ENCODE measurements at places on chromosomes 6 and 20. TPM values are rescaled to one million over a fixed set of nuclear protein-coding genes. Genes with fewer than 3 reads are reported as not detected.

NKX2-2 gene
- total RNA-seq: not detected

SMOC2 gene
- not detected for total RNA-seq

GRCh38 chr6:47105469-47106178 is 63.5 kb upstream of the ADGRF1 start:
- peaks cover 4% of the 10 kb centered on the region for H3K27me3 ChIP-seq
- no peaks in the 10 kb centered on the region for H3K4me1 ChIP-seq
- no peak overlapping the region for H3K27ac ChIP-seq
- H3K4me3 ChIP-seq: no peak overlapping the region
- no peak for DNase-seq

DNA sequence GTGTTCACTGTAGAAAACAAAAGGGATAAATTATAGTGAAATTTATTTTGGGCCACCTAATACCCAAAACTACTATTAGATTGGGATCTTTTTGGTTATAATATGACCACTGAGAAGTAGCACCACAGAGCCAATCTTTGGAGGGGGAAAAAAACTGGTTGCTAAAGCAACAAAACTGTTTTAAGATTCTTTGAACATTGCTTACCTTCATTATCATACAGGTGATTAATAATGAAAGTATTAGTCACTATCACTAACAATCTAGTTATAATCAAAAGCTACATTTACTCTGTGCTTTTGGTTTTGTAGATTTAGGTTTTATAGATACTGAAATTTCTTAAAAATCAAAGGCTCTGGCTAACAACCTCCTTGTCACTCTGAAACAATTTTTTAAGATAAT is 31.7 kb downstream of the STX7 start:
- DNase-seq: no peak
- no peaks in the 10 kb centered on the region for H3K36me3 ChIP-seq
- no peak overlapping the region for H3K27ac ChIP-seq
- no peak overlapping the region for H3K4me3 ChIP-seq
- peaks cover 12% of the 10 kb centered on the region for H3K4me1 ChIP-seq
- no peaks in the 10 kb centered on the region for H3K27me3 ChIP-seq

DNA sequence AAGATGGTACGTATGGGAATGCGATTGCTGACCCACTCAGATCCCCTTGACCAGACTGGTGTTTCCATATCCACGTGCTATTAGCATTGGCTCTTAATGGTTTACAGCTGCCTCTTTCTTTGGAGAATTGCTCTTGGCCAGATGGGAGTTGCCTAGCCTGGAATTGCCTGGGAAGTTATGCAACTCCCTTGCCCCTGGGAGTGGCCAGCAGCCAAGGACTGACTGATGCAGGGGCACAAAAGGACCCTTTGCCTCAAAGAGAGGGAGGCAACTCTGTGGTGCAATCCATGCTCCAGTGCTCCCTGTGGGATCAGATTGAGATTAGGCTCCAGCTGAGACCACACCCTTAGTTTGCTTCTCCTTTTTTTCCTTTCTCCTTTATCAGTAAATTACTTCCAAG is 203.5 kb upstream of the JAG1 start:
- no peaks in the 10 kb centered on the region for H3K4me1 ChIP-seq
- H3K27me3 ChIP-seq: no peaks in the 10 kb centered on the region
- no peaks in the 10 kb centered on the region for H3K36me3 ChIP-seq
- no peak overlapping the region for H3K4me3 ChIP-seq

DNA sequence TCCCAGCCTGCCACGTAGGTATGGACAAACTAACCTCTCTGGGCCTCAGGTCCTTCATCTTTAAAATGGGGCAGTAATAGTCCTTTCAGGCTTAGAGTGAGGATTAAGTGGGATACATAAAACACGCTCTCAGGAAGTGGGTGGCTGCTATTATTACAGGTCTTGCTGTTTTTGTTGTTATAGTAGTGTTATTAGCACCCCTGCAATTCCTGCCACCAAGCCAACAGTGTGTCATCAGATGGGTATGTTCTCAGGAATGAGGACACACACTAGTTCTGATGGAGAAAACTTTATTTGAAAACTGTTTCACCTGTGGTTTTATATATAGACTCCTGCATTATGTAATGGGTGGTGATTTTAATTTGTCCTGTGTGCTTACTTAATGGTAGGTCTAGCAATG is 131.7 kb downstream of the LRRC1 start:
- peaks cover under 1% of the 10 kb centered on the region for H3K36me3 ChIP-seq
- no peak overlapping the region for H3K27ac ChIP-seq
- H3K4me1 ChIP-seq: no peaks in the 10 kb centered on the region

GRCh38 chr6:136323431-136324112 is 33.9 kb upstream of the BCLAF1 start:
- no peak for DNase-seq
- H3K4me3 ChIP-seq: no peak overlapping the region
- H3K27ac ChIP-seq: no peak overlapping the region
- no peaks in the 10 kb centered on the region for H3K36me3 ChIP-seq
- H3K27me3 ChIP-seq: no peaks in the 10 kb centered on the region

- H3K27me3 ChIP-seq: no peaks in the 10 kb centered on the region
- no peaks in the 10 kb centered on the region for H3K4me1 ChIP-seq
- H3K36me3 ChIP-seq: no peaks in the 10 kb centered on the region
- no peak overlapping the region for H3K4me3 ChIP-seq
Observed at GRCh38 chr6:113115196-113115595, 741.9 kb upstream of the MARCKS start.

- H3K4me1 ChIP-seq: no peaks in the 10 kb centered on the region
- H3K27ac ChIP-seq: no peak overlapping the region
- no peak overlapping the region for H3K4me3 ChIP-seq
- no peaks in the 10 kb centered on the region for H3K36me3 ChIP-seq
- DNase-seq: no peak
- peaks cover 3% of the 10 kb centered on the region for H3K27me3 ChIP-seq
Observed at GRCh38 chr6:101058296-101058695, 177.2 kb upstream of the ASCC3 start.

GRCh38 chr20:34983995-34984735 is 28.5 kb downstream of the MYH7B start:
- no peak overlapping the region for H3K4me3 ChIP-seq
- H3K36me3 ChIP-seq: no peaks in the 10 kb centered on the region
- no peak for DNase-seq
- H3K4me1 ChIP-seq: no peaks in the 10 kb centered on the region

DNA sequence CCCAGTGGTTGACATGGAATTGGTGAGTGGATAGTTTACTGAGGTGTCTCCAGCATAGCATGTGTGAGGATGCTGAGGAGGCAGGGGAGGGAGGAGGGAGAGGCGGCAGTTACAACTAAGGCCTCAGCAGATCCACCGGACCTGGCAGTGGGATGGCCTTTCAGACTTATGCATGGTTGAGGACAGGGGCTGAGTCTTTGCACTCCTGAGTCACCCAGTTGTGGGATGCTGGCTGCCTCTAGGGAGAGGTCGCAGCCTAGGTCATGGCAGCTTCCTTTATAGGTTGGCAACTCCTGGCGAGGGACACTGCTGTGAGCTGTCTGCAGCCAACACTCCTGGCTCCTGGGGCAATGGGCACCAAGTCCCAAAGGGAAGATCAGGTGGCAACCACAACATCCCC is 380.3 kb downstream of the PREX1 start:
- no peaks in the 10 kb centered on the region for H3K4me1 ChIP-seq
- no peak for DNase-seq
- H3K27me3 ChIP-seq: peaks cover 5% of the 10 kb centered on the region
- H3K27ac ChIP-seq: no peak overlapping the region

- no peak overlapping the region for H3K4me3 ChIP-seq
- H3K27ac ChIP-seq: no peak overlapping the region
- DNase-seq: no peak
- H3K27me3 ChIP-seq: no peaks in the 10 kb centered on the region
- no peaks in the 10 kb centered on the region for H3K36me3 ChIP-seq
Observed at GRCh38 chr6:158867381-158868121, 48.4 kb upstream of the EZR start.

DNA sequence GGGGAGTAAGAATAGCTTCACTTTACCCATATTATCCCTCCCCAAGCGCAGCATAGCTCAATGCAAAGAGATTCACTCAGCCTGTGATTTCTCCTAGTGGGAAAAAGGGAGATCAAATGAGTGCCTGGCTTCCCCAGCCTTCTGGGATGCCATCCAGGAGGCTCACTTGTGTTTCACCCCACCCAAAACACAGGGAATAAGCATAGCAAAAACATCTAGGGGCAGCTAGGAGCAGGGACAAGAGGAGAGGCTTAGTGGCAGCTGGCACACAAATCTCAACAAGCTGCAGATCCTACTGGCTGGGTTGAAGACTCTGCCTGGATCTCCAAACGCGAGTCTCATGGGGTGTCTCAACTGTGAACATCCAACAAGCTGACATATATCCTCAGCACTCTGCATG is 715.8 kb downstream of the RNF144B start:
- DNase-seq: no peak
- H3K4me1 ChIP-seq: no peaks in the 10 kb centered on the region
- no peaks in the 10 kb centered on the region for H3K27me3 ChIP-seq
- no peak overlapping the region for H3K27ac ChIP-seq
- no peak overlapping the region for H3K4me3 ChIP-seq
